ENCODE measurements at places on chromosomes 3 and 15.

GRCh38 chr15:34721802-34722438 lies 32.9 kb downstream of the GJD2 start:
- peak; percentile 15 for DNase-seq

DNA sequence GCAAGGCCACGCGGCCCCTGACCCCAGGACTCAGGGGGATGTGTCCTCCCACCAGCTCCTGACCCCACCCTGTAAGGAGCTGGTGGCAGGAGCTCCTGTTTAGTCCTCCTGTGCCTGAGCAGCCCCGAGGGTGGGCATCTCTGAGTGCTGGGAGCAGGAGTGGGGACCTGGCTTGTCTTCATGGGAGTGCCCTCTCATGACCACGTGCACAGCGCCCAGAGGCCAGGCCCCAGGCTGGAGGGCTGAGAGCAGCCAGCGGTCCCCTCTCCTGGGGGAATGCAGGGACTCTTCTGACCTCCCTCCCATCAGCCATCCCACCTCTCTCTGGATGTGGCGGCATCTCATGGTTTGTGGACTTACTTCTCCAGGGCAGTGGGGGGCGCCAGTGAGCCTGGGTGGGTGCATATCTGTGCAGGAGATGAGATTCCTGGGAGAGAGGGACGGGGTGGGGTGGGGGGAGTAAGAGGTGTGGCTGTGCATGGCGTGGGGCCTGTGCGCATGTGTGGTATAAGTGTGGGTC lies 205.6 kb downstream of the TBC1D2B start:
- no peak for DNase-seq

DNA sequence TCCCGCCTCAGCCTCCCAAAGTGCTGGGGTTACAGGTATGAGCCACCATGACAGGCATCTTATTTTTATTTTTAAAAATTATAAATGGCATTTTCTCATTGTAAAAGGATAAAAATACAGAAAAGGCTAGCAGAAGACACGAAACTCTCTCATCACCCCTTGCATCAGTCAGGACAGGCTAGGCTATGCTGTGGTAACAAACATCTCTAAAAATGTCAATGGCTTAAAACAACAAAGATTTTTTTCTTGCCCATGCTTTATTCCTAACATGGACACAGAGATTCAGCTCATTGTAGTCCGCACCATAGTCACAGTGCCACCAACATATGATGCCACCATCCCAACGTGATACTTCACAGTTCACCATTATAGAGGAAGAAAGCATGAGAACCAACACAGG lies 34.0 kb upstream of the SEMA4B start:
- no peak for DNase-seq

GRCh38 chr3:33936171-33936920 lies 137.9 kb downstream of the PDCD6IP start:
- no peak for DNase-seq

Measured in NCI-H187 treated with DMSO at 0.1 percent for 48 hours (cell line).